ENCODE measurements at places on chromosomes 7 and 10. TPM values are rescaled to one million over a fixed set of nuclear protein-coding genes. Genes with fewer than 3 reads are reported as not detected.

DNA sequence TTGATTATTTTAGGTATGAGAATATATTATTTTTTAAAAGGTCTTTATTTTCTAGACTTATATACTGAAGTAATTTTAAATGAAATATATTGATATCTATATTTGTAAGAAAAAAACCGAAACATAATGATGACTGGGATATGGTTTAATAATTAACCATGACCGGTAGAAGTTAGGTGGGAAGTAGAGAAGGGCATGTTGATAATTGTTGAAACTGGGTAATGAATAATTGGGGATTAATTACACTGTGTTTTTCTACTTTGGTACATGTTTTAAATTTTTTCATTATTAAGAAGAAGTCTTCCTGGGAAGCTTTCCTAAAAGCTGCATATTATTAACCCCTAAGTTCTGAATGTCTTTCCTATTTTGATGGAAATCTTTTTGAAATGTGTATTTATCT lies 16.3 kb downstream of the TSPAN12 start:
- no peak for DNase-seq

- DNase-seq: no peak
Observed at GRCh38 chr7:65390588-65390987, 16.9 kb downstream of the ZNF92 start.

DNA sequence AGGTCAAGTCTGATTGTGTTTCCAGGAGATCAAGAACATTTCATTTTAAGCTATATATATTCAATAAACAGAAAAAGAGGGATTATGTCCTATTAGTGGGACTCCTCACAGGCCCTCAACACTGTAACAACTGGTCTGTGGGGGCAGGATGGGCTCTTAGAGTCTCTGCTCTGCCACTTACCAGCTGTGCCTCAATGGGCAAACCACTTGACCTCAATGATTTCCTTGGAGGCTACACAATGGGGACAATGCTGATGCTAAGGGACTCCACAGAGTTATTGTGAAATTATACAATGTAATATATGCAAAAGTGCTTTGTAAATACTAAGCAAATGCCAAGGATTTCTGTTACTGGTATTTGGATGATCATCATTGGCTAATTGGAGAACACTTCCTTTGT lies 33.2 kb upstream of the MXI1 start:
- DNase-seq: no peak

The CUZD1 gene
- not detected for total RNA-seq

All from neural crest cell (in vitro differentiated cells).